ENCODE measurements at places on chromosomes 1 and 21. TPM values are rescaled to one million over a fixed set of nuclear protein-coding genes. Genes with fewer than 3 reads are reported as not detected.

The TDRD5 gene
- 0.52 TPM for total RNA-seq

The RGSL1 gene
- not detected for total RNA-seq

The GBP6 gene
- total RNA-seq = not detected

The PTGS2 gene
- 24.2 TPM for total RNA-seq

The AVPR1B gene
- not detected for total RNA-seq

The AGL gene
- total RNA-seq = 23.6 TPM

The HMGCS2 gene
- 10.2 TPM for total RNA-seq

The TACSTD2 gene
- 25.6 TPM for total RNA-seq

The FASLG gene
- not detected for total RNA-seq

The ERICH3 gene
- not detected for total RNA-seq

The TMEM200B gene
- total RNA-seq = 3.3 TPM

The PKLR gene
- not detected for total RNA-seq

The GNG4 gene
- total RNA-seq = 3.5 TPM

The PSMG1 gene
- 86.2 TPM for total RNA-seq

The FCRL2 gene
- total RNA-seq = not detected

The CELA2B gene
- not detected for total RNA-seq

The NFIA gene
- total RNA-seq = 1.4 TPM

The TSTD1 gene
- total RNA-seq = 26.8 TPM

The GPR157 gene
- 17.2 TPM for total RNA-seq

The WLS gene
- 70.6 TPM for total RNA-seq

The CFHR1 gene
- not detected for total RNA-seq

The PLA2G2A gene
- total RNA-seq = 13.0 TPM

The REN gene
- not detected for total RNA-seq

The CHI3L2 gene
- total RNA-seq = not detected

The APP gene
- 331 TPM for total RNA-seq

The SPRR1B gene
- not detected for total RNA-seq

The EPHA10 gene
- 2.8 TPM for total RNA-seq

The RNF186 gene
- not detected for total RNA-seq

The ZFYVE9 gene
- 18.4 TPM for total RNA-seq

The ZMYND12 gene
- 0.36 TPM for total RNA-seq

The VAMP4 gene
- total RNA-seq = 4.9 TPM

The AGO4 gene
- total RNA-seq = 8.1 TPM

The MRPL39 gene
- total RNA-seq = 37.3 TPM

The S100A7A gene
- total RNA-seq = not detected

The JAM2 gene
- not detected for total RNA-seq

The SV2A gene
- 4.7 TPM for total RNA-seq

The PTPRC gene
- 0.65 TPM for total RNA-seq

The E2F2 gene
- 9.1 TPM for total RNA-seq

All from Caco-2 (cell line).